Astrocyte (in vitro differentiated cells and primary cell): ENCODE measurements at places on chromosomes 5 and 9.

GRCh38 chr5:31748458-31749172 lies 109.7 kb downstream of the PDZD2 start:
- DNase-seq = no peak

DNA sequence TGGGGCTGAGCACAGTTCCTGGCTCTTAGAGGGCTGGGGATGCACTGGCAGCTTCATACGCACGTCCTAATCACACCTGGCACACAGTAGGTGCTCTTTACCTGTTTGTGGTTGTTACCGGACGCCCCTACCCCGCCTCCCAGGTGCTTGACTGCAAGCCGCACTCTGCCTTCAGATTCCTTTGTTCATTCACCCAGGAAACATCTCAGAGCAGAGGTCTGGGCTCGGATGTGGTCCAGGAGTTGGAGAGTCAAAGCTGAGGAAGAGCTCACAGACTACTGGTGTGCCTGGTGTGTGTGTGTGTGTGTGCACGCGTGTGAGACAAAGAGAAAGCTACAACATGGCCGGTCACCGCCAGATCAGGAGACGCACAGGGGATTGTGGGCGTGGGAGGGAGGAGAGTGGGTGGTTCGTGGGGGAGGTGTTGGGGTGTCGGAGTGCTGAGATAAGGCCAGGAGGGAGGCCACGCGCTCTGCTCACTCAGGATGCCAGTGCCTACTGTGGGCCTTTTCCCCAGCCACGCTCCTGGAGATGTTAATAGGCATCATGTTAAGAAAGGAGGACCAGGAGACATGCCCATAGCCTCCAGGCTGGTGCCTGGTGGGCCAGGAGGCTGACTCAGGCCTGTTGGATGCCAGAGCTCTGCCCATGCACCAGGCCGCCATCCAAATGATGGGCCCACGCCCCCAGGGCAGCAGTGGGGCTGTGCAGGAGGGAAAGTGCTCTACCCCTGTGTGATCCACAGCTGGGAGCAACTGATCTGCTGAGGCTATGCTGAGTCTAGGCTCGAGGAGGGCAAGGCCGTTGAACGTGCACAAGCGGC lies 39.9 kb downstream of the CRB2 start:
- DNase-seq = no peak

GRCh38 chr9:99244344-99245260 lies 22.5 kb downstream of the SEC61B start:
- no peak for DNase-seq

DNA sequence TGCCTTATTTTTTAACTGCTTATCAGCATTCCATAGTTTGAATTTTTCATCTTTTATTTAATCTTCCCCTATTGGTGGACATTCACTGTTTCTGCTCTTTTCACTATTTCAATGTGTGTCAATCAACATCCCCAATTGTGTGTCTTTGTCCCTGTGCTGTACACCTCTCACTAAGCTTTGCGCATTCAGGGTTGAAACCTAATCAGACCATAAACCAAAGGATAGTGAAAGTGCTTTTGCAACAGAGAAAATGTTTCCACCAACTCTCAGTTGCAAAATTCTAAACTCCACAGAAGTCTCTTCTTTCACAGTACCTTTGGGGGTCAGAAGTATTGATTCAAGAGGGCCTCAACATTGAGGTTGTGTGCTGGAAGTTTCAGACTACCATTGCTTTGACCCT lies 127.1 kb upstream of the SAP30L start:
- DNase-seq = no peak

- no peak for DNase-seq
Measured at GRCh38 chr5:135238622-135239452, 160.2 kb downstream of the MACROH2A1 start.

DNA sequence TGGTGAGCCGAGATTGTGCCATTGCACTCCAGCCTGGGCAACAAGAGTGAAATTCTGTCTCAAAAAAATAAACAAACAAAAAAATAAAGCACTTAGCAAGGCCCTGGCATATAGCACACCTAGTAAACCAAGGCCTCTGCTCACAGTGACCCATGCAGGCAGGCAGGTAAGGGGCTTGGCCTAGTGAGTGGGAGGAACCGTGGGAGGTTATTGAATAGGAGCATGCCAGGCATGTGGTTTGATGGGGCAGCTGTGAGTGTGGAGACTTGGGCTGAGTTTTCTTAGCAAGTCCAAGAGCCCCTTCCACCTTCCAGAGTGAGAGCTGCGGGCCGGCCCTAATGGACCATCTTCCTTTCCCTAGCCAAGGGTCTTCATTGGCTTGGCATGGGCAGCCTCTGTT lies 4.5 kb upstream of the NDST1 start:
- DNase-seq = no peak

DNA sequence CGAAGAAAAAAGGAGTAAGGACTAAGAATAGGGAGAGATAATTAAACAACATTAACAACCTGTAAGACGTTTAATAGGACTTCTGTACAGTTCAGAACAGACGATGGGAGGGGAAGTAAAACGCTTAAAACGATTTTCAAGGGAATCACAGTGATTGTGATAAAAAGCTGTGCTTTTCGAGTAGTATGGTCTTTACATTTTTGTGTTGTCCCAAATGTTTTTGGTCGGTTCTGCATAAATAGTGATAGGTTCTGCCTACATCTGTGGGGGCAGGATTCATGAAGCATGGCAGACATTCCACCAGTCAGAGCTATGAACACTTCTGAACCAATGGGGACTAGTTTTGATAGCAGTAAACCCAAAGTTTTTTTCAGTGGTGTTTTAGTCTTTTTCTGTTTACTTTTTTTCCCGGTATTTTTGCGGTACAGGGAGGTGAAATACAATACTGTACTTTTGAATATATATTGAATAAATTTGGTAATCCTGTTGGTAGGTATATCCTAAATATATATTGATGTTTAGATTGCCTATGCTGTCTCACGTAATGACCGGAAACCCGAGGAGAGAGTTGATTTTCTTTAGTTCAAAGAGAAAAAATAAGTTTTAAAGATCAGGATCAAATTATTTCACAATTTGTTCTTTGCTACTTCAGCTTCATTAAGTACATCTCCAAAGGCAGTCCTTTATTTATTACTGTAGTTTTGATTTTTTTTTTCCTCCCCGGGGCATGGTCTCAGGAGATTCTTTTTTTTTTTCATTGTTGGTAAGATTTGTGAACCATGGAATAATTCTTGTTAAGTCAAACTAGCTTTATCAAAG lies 1.3 kb downstream of the ERBIN start:
- DNase-seq = peak; percentile 60

GRCh38 chr5:143521141-143521540 lies 117.7 kb upstream of the NR3C1 start:
- no peak for DNase-seq

GRCh38 chr9:98702340-98702739 lies 6.4 kb downstream of the GABBR2 start:
- DNase-seq = no peak

- no peak for DNase-seq
Measured at GRCh38 chr5:143186623-143187022, 216.9 kb downstream of the NR3C1 start.

DNA sequence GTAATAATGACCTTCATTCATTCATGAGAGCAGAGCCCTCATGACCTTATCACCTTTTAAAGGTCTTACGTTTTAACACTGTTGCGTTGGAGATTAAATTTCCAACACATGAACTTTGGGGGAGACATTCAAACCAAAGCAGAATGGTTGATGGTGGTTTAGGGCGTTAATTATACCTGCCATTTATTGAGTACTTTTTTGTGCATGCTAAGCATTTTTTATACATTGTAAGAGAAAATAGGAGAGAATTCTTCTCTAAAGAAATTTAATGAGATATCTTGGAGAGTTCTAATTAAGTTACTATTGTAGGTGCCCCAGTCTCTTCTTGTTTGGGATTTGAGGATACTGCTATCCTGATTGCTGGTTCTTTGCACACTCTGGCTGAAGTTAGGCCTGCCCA lies 12.4 kb downstream of the AP3S1 start:
- DNase-seq = no peak

GRCh38 chr5:181120306-181120705 lies 10.7 kb downstream of the OR2V1 start:
- DNase-seq = peak; percentile 16

DNA sequence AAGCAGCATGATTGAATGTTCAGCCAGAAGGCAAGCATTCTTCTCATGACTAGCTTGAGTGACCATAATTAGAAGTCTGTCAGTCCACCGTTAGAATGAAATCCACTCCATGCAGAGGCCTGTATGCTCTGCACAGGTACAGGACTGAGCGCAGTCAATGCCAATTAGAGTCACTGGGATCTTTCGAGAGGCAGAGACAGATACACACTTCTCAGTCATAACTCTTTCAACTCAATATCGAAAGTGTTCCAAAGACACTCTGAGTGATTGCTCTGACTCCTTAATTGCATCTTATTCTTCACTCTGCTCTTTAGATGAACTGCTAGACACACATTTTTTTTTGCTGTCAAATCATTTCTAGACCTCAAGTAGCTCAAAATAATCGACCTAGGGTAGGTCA lies 203.6 kb downstream of the GABRB2 start:
- no peak for DNase-seq

GRCh38 chr5:180099733-180100611 lies 28.4 kb upstream of the RNF130 start:
- DNase-seq = no peak

- peak; percentile 74 for DNase-seq
Measured at GRCh38 chr9:84839541-84839940, 170.0 kb downstream of the NTRK2 start.

DNA sequence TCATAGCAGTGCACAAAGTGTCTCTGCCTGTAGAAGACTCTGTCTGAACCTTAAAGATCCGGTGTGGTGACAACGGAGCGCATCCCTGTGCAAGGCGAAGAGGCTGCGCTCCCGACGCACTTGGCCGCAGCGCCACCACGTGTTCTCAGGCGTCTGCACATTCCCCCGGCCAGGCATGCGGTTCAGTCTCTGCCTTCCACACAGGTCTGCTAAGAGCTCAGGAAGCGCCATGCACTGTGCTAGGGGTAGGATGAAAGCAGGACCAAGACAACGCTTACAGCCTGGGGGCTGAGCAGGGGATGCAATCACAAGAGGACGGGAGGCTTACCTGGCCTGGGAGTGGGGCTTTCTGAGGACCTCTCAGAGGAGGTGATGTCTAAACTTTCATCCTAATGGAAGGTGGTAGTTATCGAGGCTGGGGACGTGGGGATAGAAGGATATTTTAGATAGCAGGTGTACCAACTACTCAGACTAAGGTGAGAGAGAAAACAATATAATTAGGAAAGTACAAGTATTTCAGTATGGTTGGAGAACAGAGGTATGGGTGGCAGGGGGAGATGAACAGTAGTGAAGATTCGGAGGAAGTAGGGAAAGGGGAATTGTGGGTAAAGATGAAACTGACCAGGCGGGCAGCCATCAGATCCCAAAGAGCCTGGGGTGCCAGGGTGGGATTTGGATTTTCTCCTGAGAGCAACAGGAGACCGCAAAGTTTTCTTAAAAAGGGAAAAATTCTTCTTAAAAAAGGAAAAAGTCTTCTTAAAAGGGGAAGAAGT lies 13.3 kb downstream of the CAPSL start:
- DNase-seq = peak; percentile 54

GRCh38 chr9:71504636-71505035 lies 263.7 kb downstream of the CEMIP2 start:
- DNase-seq = no peak

DNA sequence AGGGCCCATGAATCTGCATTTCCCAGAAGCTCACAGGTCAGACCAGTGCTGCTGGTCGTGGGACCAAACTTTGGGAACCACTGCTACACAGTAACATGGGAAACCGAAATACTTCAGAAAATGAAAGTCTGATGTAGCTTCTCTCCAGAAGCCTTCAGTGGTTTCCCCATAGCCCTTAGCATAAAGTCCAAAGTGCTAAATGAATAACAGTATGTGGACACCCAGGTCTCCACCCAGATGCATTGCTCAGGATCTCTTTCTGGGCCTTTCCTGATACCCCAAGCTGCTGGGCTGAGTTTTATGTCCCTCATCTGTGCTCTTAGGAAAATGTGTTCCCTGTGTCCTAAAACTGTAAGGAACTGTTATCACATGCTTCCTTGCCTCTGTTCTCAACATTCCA lies 100.4 kb downstream of the NFIB start:
- DNase-seq = no peak

DNA sequence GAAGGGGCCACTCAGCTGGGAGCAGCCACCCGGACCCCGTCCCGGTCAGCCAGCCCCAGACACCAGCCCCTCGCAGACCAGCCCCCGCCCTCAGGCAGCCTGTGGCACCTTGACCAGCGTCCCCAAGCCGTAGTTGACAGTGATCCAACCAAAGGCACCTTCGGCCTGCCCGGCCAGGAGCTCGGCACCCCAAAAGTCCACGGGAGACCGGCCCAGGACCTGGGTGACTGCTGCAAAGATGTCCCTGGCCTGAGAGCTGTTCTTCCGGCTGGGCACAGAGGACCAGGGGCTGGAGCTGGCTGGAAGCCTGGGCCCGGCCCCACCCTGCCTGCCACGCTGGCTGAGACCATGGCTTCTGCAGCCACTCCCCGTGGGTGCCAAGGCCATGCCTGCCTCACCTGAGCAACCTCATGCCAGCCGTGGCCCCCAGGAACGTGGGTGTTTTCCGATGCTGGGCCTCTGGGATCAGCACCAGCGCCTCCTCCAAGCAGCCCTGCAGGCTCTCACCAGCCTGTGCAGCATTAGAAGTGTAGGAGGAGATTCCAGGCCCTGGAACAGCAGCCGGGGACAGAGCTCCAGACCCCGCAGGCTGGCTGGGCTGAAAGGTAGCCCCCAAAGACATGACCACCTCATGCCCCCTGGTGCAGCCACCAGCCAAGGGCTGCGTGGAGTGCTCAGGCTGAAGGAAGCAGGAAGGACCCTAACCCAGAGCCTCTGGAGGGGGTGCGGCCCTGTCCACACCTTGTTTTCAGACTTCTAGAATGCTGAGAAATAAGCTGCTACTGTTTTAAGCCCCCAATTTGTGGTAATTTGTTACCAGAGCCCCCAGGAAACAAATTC lies 4.2 kb downstream of the ENTPD8 start:
- no peak for DNase-seq

DNA sequence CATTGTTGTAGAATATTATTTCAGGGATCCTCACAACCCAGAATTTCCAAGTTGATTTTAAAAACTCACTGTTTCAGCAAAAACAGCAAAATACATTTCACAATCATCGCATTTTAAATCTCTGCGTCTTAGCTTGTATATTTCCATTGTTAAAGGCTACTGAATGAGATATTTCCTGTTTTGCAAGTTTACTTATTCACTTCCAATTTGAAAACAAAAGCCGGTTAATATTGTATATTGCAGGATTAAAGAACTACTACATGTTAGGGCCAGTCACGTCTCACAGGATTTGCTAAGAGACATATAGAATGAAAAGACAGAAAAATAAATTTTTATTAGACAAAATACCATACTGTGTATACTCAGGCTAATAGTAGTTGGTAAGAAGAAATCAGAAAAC lies 395.9 kb upstream of the CDH9 start:
- no peak for DNase-seq

DNA sequence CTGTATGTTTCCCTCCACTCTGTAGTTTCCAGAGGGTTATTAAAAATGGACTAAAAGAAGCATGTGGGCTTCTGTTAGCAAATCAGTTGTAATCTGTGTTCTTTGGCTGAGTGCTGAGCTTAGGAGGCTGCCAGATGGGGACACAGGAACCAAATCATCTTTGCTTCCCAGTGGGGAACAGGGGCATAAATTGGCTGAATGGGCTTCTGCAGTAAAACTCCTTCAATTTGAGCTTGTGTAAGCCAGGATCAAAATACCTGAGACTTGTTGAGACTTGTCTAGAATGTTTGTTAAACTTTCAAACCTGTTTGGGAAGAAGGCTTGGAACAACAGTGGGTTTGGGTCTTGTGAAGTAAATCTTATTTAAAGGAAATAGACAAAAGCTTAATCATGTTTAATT lies 32.2 kb upstream of the TNFAIP8 start:
- peak; percentile 42 for DNase-seq

- DNase-seq = no peak
Measured at GRCh38 chr9:129459547-129460322, 161.2 kb downstream of the C9orf50 start.

GRCh38 chr9:102534031-102534430 lies 461.1 kb upstream of the CYLC2 start:
- no peak for DNase-seq
